Activated naive CD4-positive, alpha-beta T cell treated with anti-CD3 and anti-CD28 coated beads, Interleukin-2, amount 50 U/mL, for 16 hours (primary cell): ENCODE measurements at places on chromosomes 6 and 20.

GRCh38 chr20:60008130-60008808 is 50.0 kb downstream of the CDH26 start:
- DNase-seq: no peak

- DNase-seq: no peak
These were observed 13.6 kb downstream of the BRPF3 start for GRCh38 chr6:36210182-36210581.

- no peak for DNase-seq
These were observed 147.0 kb upstream of the SAMD5 start for GRCh38 chr6:147361311-147361981.

- DNase-seq: no peak
These were observed 1.3 kb downstream of the KHDRBS2 start for GRCh38 chr6:62284725-62285124.

GRCh38 chr6:142236691-142237090 is 65.1 kb upstream of the ADGRG6 start:
- no peak for DNase-seq

- DNase-seq: no peak
These were observed 74.8 kb downstream of the HACE1 start for GRCh38 chr6:104784884-104785283.

GRCh38 chr6:42017021-42017643 is 33.2 kb upstream of the TAF8 start:
- DNase-seq: peak; percentile 22

GRCh38 chr6:53496797-53497375 is 48.0 kb downstream of the GCLC start:
- no peak for DNase-seq

- DNase-seq: no peak
These were observed 12.8 kb upstream of the ZNF217 start for GRCh38 chr20:53606364-53606985.

DNA sequence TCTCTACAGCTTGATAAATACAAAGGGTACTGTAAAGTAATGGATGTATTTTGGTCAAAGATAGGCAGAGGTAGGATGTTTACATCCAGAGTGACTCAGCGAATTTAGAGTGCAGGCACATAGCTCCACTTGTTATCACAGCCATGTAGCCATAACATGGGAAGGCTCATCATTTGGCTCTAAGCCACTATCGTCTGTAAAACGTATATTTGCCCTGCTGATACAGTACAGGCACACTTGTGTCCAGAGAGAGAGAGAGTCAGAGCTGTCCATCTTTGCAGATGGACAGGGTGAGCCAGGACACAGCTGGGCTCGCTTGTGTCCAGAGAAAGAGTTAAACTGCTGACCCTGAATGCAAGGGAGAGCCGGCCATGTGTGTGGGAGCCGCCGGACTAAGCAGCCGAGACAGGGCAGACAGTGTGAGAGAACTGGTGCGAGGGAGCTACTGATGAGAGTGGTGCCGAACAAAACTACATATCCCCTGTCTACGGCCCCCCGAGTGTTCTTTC is 619.0 kb downstream of the DOK5 start:
- DNase-seq: no peak

DNA sequence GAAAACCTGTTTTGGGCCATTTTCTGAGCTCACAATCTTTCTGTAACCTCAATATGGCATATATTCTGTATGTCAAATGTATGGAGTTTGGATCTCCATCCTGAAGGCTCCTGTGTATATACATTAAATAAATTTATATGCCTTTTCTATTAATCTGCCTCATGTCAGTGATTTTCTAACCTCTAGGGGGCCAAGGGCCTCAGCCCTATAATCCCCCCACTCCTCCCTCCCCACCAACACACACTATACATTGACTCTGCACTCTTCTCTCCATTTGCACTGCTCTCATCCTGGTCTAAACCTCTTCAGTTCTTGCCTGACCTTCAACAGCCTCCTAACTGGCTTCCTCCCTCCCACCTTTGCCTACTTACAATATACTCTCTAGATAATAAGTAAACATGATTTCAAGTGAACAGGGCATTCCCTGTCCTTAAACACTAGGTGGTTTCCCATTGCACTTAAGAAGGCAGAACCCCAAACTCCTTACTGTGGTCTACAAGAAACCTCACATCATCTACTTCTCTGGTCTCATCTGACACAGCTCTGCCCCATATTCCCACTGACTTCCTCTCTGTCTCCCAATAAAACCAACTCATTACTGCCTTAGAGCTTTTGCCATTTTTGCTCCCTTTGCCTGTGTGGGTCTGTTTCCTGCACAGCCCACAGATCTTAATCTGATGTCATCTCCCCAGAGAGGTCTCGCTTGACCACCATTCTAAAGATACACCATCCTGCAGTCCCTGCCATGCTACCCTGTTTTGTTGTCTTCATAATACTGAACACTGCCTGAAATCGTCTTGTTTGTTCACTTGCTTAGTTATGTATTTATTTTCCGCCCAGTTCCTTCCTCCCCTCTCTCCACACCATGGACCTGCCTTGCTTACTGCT is 213.7 kb downstream of the SYNE1 start:
- DNase-seq: no peak

DNA sequence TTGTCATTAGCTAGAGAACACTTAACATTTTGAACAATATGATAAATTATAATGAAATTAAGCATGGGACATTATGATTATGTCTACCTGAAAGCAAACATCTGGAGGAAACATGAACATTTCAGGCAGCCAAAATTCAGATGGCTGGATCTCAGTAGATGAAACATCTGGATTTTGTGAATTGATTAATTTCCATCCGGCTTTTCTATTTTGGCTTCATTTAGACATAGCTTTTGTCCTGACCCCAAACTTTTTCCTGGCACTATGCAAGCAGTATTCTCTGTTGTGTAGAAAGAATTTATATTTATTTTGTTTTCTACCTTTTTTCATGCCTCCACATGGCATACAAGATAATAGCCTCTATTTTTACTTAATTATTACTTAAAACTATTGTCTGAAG is 186.3 kb downstream of the OGFRL1 start:
- no peak for DNase-seq

DNA sequence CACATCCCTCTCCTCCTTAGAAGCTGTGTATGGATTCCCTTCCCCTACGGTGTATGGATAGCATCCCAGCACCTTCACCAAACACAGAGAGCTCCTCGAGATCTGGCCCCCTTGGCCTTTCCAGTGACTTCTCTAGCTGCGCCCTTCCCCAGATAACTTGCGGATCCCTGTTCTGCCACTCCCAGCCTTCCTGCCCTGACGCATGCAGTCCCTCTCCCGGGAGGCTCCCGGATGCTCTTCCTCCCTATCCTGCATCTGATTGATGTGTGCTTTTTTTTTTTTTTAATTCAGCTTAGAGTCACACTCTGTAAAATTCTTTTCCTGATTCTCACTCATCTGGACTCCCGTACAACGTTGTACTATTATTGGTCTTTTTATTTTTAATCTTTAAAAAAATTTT is 44.8 kb downstream of the GCNT2 start:
- DNase-seq: no peak

- no peak for DNase-seq
These were observed 7.2 kb upstream of the LCA5 start for GRCh38 chr6:79544299-79544927.

GRCh38 chr6:147040121-147040910 is 163.9 kb upstream of the STXBP5 start:
- DNase-seq: no peak

DNA sequence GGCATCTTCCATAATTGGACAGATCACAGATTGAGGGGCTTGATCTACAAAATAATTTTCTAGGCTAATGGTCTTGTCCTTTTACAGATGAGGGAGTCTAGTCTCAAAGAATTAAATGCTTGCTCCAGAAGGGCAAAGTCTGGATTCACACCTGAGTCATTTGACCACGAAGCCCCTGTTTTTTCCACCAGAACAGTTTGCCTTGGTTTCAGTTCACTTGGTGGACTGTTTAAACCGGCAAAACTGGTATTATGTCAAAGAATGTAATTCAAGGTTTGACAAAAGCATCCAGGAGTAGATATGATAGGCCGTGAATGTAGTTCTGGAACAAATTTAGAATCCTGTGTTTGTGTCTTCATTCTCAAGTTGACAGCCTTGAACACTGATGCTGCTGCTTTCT is 3.3 kb downstream of the MYO6 start:
- DNase-seq: no peak

DNA sequence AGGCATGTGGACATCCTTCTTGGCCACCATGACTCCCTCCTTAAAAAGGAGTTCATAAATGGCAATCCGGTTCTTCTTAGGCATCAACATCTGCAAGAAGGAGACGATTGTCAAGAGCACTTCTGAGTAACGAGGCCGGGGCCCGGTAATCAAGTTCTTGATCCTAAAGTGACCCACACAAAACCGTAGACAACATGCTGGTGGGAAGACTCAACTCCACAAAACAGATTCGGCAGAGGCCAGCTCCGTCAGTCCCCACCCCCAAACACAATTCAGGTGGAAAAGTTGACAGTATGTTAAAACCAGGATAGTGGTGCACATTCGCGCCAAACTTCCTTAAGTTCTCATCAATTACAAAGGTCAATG is 754 bp downstream of the RPS10 start:
- no peak for DNase-seq

GRCh38 chr6:82022614-82023129 is 224.9 kb downstream of the IBTK start:
- DNase-seq: no peak

DNA sequence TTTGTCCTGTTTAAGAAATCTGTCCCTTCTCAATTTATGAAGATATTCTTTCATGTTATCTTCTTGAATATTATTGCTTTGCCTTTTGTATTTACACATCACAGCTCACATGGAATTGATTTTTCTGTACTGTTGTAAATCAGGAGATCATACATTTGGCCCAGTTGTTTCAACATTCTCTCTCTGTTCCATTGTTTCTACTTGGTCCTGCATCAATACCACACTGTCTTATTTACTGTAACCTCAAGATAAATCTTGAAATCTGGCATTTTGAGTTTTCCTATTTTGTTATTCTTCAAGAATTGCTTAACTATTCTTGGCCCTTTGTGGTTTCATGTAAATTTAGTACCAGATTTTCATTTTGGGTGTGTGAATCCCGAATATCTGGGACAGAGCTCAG is 121.7 kb upstream of the CCN2 start:
- DNase-seq: no peak

- DNase-seq: no peak
These were observed 159.1 kb downstream of the TBX18 start for GRCh38 chr6:84605298-84605697.

DNA sequence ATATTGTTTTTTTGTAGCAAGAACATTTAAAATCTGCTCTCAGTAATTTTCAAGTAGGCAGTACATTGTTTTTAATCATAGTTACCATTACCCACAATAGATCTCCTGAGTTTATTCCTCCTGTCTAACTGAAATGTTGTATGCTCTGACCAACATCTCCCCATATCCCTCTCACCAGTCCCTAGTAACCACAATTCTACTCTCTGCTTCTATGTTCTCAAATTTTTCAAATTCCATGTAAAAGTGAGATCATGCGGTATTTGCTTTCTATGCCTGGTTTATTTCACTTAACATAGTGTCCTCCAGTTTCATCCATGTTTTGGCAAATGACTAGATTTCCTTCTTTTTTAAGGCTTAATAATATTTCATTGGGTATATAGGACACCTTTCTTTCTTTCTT is 300.5 kb downstream of the KCNQ5 start:
- DNase-seq: no peak

DNA sequence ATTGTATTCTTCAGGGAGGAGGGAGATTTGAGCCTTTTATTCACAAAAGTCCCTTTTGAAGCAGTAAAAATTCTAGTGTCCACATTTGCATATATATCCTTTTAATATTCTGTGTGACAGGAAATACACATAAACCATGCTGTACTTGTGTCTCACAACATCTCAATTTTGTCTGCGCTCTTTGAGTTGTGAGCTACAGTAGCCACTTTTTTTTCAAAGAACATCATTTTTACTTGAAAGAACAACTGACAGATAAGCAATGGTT is 21.3 kb downstream of the LMBRD1 start:
- no peak for DNase-seq
